NCI-H69 (cell line): ENCODE measurements at places on chromosomes 4 and X.
A peak's percentile ranks its signal among the peaks of the same experiment; 100 is the strongest.

DNA sequence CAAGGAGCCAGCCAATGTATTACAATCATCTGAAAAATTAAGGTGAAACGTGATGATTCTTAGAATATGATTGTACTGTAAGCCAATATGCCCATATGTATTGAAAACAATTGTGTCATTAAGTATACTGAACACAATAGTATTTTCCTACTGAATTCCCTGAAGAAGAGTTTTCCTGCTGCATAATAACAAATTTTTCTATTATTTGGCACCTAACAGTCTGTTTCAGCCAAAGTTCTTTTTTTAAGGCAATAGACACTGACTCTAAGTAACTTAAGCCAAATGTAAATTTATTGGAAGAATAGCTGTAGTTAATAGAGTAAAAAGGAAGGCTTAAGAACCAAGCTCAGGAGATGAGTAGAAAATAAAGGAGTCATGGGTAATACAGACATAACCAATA, 220.6 kb downstream of the PPP4R3C start:
- DNase-seq = no peak

- DNase-seq = peak; percentile 43
These were observed 434.9 kb downstream of the ARHGAP24 start for GRCh38 chr4:85909851-85910250.

GRCh38 chrX:17078031-17078720, 131.7 kb downstream of the REPS2 start:
- DNase-seq = no peak

GRCh38 chr4:83022724-83023450, 12.1 kb upstream of the COPS4 start:
- peak; percentile 9 for DNase-seq

- no peak for DNase-seq
These were observed 3.1 kb downstream of the MID1IP1 start for GRCh38 chrX:38804432-38804681.

DNA sequence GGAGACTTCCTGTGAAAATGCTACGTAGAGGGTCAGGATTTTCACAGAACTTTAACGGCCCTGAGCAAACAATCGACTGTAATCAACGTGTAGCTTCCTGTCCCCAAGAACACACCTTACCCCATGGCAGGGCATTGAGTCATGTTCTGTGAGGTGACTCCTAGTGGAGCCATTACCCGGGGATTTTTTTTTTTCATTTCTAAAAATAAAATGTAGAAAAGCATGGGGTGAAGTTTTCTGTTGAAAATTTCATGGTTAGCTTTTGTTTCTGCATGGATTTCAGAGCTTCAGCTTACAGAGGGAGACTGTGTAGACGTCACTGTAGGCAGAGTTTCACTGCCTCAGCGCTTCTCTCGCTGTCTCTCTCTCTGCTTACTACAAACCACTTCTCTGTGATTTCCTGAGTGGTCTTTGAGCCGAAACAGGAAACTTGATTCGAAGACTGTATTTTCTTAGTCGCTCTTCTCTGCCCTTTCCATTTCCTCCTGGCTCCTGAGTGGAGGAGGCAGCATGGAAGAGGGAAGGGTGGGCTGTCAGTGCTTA, 111.7 kb downstream of the NFKB1 start:
- no peak for DNase-seq

GRCh38 chr4:57195622-57196021, 85.4 kb upstream of the IGFBP7 start:
- no peak for DNase-seq

DNA sequence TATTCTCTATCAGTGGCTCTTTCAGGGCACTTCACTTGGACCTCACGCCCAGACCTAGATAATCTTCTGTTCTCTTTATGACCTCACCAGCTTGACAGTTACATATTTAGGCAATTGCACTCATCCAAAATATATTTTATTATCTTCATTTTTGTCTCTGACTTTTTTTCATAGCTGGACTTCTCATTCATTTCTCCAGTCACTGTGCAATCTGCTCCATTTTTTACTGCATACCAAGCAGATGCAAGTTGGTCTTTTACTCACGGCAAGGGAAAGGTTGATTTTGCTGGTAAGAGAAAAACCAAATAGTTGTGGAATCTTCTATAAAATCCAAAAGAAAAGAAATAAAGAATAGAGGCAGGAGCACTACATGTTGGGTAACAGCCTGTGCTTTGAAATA, 31.7 kb downstream of the MAD2L1 start:
- no peak for DNase-seq

DNA sequence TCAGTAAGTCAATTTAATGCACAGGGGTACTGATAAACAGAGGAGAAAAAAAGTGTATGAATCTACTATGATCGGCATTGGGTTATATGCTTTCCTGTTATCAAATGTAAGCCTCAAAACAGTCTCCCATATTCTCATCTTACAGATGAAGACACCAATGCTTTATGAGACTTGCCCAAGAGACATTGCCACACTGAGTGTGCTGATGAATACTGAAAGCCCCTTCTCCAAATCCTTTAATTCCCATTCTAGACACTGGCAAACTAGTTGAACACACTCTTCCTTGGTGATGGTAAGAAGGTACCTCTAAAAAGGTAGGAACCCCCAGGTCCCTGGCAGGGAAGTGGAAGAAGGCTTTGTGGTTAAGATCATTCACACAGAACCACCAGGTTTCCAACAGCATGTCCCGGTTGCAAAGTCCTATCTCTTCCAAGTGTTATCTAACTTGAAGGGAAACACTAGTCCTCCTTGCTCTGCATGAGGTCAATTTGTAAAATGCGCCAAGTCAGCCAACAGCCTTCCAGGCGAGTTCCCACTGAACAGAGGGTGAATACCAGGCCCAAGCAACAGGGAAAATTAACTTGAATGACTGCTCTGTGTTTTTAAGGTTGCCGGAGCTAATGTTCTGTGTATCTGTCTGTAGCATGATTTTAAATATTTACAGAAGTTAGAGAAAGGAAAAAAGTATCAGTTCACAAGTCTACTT, 5.1 kb downstream of the SETD7 start:
- DNase-seq = peak; percentile 13

- DNase-seq = no peak
These were observed 101.2 kb downstream of the SMIM20 start for GRCh38 chr4:26015133-26015651.

GRCh38 chrX:129823522-129823921, 20.2 kb downstream of the ZDHHC9 start:
- DNase-seq = no peak

- DNase-seq = no peak
These were observed 101.1 kb downstream of the ATXN3L start for GRCh38 chrX:13218758-13219157.

DNA sequence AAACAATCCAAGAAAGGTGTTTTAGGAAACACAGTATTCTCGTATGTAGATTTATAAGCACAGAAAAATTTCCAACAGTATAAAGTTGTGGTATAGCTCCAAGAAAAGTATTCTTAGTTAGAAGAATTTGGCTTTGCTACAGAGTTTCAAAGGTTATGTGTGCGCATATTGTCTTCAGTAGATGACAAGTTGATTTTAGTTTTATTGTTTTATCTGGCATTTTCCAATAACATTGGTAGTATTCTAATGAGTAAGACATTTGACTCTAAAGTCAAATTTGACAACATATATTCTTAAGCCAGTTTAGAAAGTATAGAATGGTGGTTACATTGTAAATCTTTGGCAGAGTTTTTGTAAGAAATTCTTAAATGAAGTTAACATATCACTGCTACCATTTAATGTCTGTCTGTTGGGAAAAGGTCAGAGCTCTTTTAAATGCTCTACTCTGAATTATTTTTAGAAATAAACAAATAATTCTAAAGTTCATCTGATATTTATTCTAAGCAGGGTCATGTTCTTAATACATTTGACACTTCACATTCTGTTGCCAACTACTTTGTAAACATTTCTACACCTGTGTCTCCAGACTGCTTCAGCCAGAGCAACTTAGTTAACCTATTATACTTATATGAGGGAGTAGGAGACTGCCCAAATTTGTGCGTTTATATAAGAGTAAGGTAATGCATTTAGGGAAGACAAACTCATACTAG, 30.0 kb downstream of the CLCN3 start:
- no peak for DNase-seq

DNA sequence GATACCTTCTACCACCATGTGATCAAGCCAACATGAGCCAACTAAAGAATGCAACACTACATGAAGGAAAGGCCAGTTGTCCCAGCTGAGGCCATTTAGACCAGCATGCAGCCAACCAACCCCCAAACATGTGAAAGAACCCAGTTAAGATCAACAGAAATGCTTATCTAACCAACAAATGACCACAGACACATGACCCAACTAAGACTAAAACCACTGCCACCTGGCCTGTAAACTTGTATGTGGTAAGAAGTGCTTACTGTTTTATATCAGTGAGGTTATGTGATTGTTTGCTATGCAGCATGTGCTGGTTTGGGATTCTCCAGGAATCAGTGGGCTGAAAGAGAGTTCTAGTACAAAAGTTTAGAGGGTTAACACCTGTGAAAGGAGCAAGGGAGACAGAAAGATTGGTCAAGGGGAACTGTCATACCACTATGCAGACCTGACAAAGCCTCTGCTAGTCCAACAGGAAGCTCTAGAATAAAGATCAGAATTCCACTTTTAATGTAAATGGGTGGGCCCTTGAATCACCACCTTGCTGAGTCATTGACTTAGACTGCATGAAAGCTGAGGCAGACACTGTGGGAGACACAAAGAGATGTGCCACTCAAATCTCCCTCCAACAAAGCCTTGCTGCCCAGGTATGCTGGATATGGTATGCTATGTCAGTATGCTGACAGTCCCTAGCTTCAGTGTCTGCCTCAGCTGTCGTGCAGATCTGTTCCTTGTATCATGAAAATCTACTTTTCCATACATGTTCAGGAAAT, 6.1 kb upstream of the SH3D19 start:
- DNase-seq = no peak

- no peak for DNase-seq
These were observed 15.3 kb downstream of the RNF4 start for GRCh38 chr4:2484185-2484584.

DNA sequence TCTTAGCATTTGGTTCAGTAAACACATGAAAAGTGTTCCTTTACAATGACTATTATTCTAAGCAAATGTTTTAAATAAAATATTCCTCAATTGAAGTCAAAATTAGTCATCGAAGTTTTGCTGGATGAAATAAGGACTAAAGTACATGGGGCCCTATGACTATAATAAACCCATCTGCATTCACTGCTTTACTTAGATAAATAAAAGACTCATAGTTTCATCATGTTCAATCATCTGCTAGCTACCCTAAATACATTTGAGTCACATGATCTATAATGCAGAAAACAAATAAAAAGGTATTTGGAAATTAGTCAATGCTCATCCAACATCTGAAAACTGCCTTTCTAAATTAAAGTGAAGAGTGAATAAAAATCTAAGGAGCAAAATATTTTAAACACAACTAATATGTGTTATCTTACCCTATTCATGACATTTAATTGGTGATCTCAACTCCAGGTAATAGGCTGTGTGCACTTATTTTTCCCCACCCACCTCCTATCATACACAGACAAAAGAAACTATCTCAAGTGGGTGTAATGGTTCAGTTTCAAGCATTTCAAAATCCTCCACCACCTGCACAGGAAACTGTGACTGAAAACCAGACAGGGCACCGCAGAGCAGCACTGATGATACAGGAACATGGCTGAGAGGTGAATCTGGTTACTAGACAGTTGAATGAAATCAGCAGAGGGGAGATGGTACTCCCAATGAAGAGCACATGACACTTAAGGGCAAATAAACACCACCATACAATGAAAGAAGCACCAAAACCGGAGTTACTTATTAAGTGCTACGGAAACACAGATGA, 78.6 kb downstream of the CAMK2D start:
- peak; percentile 48 for DNase-seq

DNA sequence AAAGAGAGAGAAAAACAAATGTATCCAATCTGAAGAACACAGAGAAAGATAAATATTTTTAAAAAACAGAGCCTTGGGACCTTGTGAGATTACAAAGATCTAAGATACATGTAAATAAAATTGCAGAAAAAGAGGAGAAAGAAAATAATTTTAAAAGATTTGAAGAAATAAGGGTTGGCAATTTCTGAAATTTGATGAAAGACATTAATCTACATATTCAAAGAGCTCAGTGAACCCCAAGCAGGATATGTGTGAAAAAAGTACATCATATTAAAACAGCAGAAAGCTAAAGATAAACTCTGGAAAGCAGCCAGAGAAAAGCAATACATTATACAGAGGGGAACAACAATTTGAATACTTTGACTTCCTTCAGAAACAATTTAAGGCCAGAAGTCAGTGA, 244.7 kb downstream of the ENOX2 start:
- no peak for DNase-seq
